ENCODE measurements at places on chromosomes 3 and 15. TPM values are rescaled to one million over a fixed set of nuclear protein-coding genes. Genes with fewer than 3 reads are reported as not detected.

The RBSN gene
- 19.2 TPM for total RNA-seq

The ALDH1A3 gene
- total RNA-seq = 213 TPM

The CHDH gene
- total RNA-seq = 0.09 TPM

The LPP gene
- 33.4 TPM for total RNA-seq

The CDC25A gene
- total RNA-seq = 0.94 TPM

The COX5A gene
- 30.6 TPM for total RNA-seq

The TNNC1 gene
- total RNA-seq = 0.63 TPM

The CMTM7 gene
- total RNA-seq = 3.8 TPM

The FAM227B gene
- 3.8 TPM for total RNA-seq

The KY gene
- total RNA-seq = 0.69 TPM

The NMB gene
- total RNA-seq = 2.4 TPM

The NUP210 gene
- total RNA-seq = not detected

The RTP1 gene
- total RNA-seq = not detected

The GNAT1 gene
- total RNA-seq = not detected

The CLRN1 gene
- total RNA-seq = not detected

The GNB4 gene
- total RNA-seq = 42.7 TPM

The XCR1 gene
- not detected for total RNA-seq

The GOLGA6A gene
- under 0.01 TPM for total RNA-seq

The GOLGA8S gene
- total RNA-seq = under 0.01 TPM

The REC114 gene
- total RNA-seq = not detected

The NAA50 gene
- 149 TPM for total RNA-seq

The DAZL gene
- not detected for total RNA-seq

The MON1A gene
- total RNA-seq = 11.2 TPM

The PROS1 gene
- 17.9 TPM for total RNA-seq

The ARMC8 gene
- total RNA-seq = 48.8 TPM

The ADAMTSL3 gene
- total RNA-seq = 0.32 TPM

The PLSCR5 gene
- total RNA-seq = not detected

The B3GALNT1 gene
- total RNA-seq = 8.3 TPM

The IL5RA gene
- under 0.01 TPM for total RNA-seq

The OIP5 gene
- 1.3 TPM for total RNA-seq

The LIPC gene
- 4.0 TPM for total RNA-seq

All from bronchial smooth muscle cell (primary cell).